Aorta (tissue), 5 donors: ENCODE measurements at places on chromosomes 3 and 15. TPM values are rescaled to one million over a fixed set of nuclear protein-coding genes. Genes with fewer than 3 reads are reported as not detected.

DNA sequence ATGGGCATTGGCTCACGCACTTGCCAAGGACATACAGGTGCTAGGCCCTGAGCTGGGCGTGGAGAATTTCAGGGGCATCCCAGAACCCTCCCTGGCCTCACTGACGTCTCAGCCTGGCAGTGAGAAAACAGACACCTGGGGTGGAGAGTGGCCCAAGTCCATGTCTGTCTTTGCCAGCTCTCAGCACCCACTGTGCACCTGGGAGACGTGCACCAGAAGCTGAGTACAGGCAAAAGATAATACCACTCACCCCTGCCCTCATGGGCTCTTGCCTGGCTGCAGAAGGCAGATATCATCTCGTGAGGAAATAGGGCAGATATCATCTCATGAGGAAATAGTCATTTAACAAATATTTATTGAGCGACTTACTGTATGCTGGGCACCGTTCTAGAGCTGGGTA, 8.0 kb downstream of the LOXL1 start:
- peak; percentile 26 for DNase-seq
- H3K27me3 ChIP-seq, result no peaks in the 10 kb centered on the region

- no peaks in the 10 kb centered on the region for H3K4me1 ChIP-seq
- H3K27me3 ChIP-seq, result no peaks in the 10 kb centered on the region
- H3K4me3 ChIP-seq, result no peak overlapping the region
- no peaks in the 10 kb centered on the region for H3K36me3 ChIP-seq
- no peak overlapping the region for H3K27ac ChIP-seq
Measured at GRCh38 chr3:77377717-77378116, 337.8 kb downstream of the ROBO2 start.

DNA sequence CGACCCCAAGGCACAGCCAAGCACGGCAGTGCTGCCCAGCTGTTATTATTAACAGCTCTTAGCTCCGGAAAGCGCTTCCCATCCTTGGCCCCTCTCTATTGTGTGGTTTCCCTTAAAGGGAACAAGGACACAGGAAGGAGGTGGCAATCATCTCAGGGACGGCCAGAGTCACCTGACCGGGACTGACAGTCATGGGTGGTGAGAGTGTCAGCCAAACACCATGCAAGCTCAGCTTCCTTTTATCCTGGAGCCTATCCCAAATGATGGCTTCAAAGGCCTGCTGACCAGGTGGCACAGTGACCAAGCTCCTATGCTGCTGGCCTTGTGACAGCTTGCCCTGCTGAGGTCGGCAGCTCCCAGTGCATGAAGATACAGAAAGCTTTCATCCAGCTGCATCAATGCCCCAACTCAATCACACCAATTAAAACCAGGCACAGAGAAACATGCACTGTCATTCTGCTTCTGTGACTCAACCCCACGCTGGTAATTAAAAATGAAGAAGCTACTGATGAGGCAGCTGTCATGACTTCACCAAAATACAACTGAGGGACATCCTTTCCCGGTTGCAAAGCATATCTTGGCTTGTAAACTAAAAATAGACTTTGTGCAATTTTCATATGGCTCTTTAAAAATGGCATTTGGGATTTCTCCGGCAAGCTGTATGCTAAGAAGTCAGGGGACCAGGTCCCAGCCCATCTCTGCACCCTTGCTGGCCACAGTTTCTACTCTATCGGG, 34.0 kb downstream of the PCSK6 start:
- H3K27ac ChIP-seq, result no peak overlapping the region
- H3K4me1 ChIP-seq, result no peaks in the 10 kb centered on the region
- no peak overlapping the region for H3K4me3 ChIP-seq
- no peak for DNase-seq
- H3K36me3 ChIP-seq, result no peaks in the 10 kb centered on the region

DNA sequence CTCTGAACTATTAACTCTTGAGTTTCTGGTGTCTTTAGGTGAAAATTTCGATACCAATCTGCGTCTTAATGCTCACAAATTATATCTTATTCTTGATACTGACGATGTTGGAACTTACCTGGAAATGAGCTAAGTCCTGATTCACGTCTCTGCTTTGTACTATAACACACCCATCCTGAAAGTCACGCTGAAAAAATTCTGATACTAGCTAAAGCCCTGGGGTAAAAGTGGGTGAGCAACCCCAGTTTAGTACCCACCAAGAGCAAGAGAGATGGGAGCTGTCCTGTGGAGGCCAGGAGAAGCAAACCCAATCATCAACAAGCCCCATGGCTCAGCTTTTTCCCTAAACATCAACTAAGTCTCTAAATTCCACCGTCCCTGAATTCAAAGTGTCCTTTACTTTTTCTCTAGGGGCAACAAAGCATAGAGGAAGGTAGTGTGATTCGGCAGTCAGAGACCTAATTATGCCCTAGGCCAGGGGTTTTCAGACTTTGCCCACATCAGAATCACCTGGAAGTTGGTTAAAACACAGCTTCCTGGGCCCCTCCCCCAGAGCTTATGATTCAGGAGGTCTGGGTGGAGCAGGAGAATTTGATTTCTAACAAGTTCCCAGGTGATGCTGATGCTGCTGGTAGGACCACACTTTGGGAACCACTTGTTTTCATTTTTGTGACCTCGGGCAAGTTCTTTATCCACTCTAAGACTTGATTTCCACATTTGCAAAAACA, 90.2 kb downstream of the OSBPL10 start:
- H3K4me3 ChIP-seq, result no peak overlapping the region
- H3K36me3 ChIP-seq, result no peaks in the 10 kb centered on the region
- no peak for DNase-seq
- no peaks in the 10 kb centered on the region for H3K27me3 ChIP-seq
- no peaks in the 10 kb centered on the region for H3K4me1 ChIP-seq
- no peak overlapping the region for H3K27ac ChIP-seq

DNA sequence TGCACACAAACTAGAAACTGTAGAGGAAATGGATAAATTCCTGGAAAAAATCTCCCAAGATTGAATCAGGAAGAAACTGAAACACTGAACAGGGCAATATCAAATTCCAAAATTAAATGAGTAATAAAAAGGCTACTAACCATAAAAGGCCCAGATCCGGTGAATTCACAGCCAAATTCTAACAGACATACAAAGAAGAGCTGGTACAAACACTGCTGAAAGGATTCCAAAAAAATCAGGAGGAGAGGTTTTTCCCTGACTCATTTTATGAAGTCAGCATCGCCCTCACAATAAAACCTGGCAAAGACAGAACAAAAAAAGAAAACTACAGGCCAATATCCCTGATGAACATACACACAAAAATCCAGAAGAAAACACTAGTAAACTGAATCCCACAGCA, 462.4 kb upstream of the THBS1 start:
- H3K27ac ChIP-seq, result no peak overlapping the region
- H3K4me1 ChIP-seq, result no peaks in the 10 kb centered on the region
- H3K4me3 ChIP-seq, result no peak overlapping the region

- no peak for DNase-seq
- no peak overlapping the region for H3K4me3 ChIP-seq
- no peaks in the 10 kb centered on the region for H3K27me3 ChIP-seq
- no peak overlapping the region for H3K27ac ChIP-seq
- H3K36me3 ChIP-seq, result no peaks in the 10 kb centered on the region
Measured at GRCh38 chr3:141740349-141740748, 2.3 kb downstream of the RNF7 start.

DNA sequence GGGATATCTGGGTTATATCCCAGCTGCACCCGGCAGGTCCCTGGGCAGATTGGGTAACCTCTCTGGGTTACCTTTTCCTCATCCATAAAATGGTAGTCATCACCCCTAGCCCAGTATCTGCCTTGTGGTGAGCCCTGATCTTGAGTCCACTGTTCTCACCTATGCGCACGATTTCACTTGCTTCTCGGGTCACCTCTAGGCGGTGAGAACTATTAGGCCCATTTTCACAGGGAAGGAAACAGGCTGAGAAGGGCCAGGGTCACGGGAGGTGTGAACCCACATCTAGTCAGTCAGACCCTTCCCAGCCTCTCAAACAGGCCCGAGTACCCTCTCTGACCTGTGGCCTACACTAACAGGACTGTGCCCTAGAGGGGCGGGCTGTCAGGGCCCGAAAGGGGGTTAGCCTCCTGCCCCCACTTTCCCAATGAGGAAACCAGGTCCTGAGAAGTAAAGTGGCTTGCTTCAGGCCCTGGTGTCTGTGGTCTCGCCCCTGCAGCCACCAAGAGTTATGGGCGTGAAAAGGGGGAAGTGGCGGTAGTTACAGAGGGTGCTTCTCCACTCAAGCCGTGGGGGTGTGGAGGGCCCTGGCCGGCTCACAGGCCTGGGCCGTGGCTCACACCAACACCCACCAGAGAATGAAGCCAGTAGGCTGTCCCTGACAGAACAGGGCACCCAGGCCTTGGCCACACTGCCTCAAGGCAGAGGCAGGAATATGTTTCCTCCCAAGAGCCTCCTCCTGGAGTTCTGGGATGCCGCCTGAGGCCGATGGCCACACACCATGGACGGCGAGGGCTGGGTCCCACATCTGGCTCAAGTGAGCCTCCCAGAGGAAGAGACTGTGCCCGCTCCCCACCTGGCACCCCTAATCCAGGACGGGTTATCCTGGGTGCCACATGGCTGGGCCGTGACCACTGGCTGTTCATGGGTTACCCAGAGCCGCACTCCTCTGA, 19.5 kb downstream of the PSTPIP1 start:
- H3K4me3 ChIP-seq, result no peak overlapping the region

DNA sequence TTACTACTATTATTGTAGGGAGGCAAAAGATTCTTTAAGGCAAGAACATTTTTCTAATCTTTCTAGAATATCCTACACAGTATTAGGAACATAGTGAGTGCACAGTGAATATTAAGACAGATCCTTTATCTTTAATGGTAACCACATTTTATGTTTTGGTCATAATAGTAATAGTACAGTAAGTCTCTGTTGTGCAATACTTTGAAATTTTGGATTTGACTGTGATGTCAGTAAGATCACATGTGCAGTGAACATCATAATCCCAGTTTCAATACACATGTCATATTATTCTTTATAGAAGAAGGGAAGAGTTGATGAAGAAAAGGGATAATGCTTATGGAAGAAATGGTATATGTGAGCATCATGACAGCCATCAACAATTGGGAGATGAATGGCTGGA, 10.7 kb downstream of the STT3B start:
- H3K27ac ChIP-seq, result no peak overlapping the region
- H3K36me3 ChIP-seq, result no peaks in the 10 kb centered on the region
- H3K4me3 ChIP-seq, result no peak overlapping the region
- no peaks in the 10 kb centered on the region for H3K27me3 ChIP-seq

DNA sequence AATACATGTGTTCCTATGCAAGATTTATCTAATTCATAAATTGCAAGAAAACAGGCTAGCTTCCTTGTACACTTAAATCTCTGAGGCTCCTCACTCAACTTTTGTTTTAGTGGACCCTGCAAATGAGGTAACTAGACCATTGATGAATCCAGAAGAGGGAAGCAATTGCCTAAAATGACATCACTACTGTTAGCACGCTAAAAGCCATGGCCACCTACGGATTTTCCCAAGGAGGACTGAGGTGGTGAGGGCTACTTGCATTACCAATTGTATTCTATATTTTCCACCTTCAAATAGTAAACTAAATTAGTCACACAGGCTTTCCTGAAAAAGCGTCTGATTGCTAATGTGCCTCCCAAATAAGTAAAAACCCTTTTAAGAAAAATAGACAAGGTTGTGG, 140.7 kb downstream of the GADL1 start:
- no peaks in the 10 kb centered on the region for H3K4me1 ChIP-seq
- H3K4me3 ChIP-seq, result no peak overlapping the region
- H3K27ac ChIP-seq, result no peak overlapping the region
- H3K27me3 ChIP-seq, result no peaks in the 10 kb centered on the region
- H3K36me3 ChIP-seq, result no peaks in the 10 kb centered on the region
- no peak for DNase-seq

- no peaks in the 10 kb centered on the region for H3K36me3 ChIP-seq
- no peaks in the 10 kb centered on the region for H3K27me3 ChIP-seq
- H3K27ac ChIP-seq, result no peak overlapping the region
Measured at GRCh38 chr3:108328821-108329486, 32.6 kb downstream of the HHLA2 start.

GRCh38 chr3:189041482-189042090, 130.2 kb upstream of the TPRG1 start:
- no peak for DNase-seq
- H3K36me3 ChIP-seq, result no peaks in the 10 kb centered on the region
- no peaks in the 10 kb centered on the region for H3K4me1 ChIP-seq
- no peak overlapping the region for H3K27ac ChIP-seq

GRCh38 chr3:28077572-28077971, 163.8 kb upstream of the CMC1 start:
- no peaks in the 10 kb centered on the region for H3K27me3 ChIP-seq
- H3K4me1 ChIP-seq, result no peaks in the 10 kb centered on the region
- no peak for DNase-seq
- H3K27ac ChIP-seq, result no peak overlapping the region
- H3K4me3 ChIP-seq, result no peak overlapping the region
- no peaks in the 10 kb centered on the region for H3K36me3 ChIP-seq

GRCh38 chr15:89184357-89184756, 37.0 kb downstream of the RLBP1 start:
- no peak overlapping the region for H3K4me3 ChIP-seq
- H3K36me3 ChIP-seq, result peaks cover 16% of the 10 kb centered on the region
- no peak overlapping the region for H3K27ac ChIP-seq
- no peaks in the 10 kb centered on the region for H3K4me1 ChIP-seq
- H3K27me3 ChIP-seq, result no peaks in the 10 kb centered on the region
- no peak for DNase-seq

- no peak overlapping the region for H3K4me3 ChIP-seq
- DNase-seq, result no peak
- H3K27ac ChIP-seq, result no peak overlapping the region
Measured at GRCh38 chr3:189212681-189213080, 40.9 kb downstream of the TPRG1 start.

DNA sequence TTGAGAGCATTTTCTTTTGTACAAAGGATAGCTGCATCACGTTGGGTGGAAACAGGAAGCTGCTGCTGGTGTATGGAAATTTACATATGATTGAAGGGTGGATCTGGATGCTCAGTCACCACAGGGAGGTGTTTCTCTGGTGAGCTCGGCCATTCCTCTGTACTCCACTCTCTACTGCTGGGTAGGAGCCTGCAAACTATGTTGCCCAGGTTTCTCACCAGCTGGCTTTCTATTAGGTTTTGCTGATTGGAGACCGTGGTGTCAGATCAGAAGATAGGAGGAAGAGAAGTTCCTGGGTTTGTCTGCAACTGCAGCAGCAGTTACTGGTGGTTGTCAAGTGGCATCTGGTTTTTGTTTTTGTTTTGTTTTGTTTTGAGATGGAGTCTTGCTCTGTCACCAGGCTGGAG, 61.7 kb downstream of the TAMM41 start:
- H3K27me3 ChIP-seq, result no peaks in the 10 kb centered on the region
- H3K36me3 ChIP-seq, result no peaks in the 10 kb centered on the region
- no peak overlapping the region for H3K4me3 ChIP-seq
- no peak for DNase-seq

- peak within 1 kb of the TSS; percentile 85 for H3K4me3 ChIP-seq
- H3K27me3 ChIP-seq, result no peaks in the 10 kb centered on the region
- H3K36me3 ChIP-seq, result no peaks in the 10 kb centered on the region
- no peak within 1 kb of the TSS for H3K27ac ChIP-seq
Measured at GRCh38 chr15:100918690-100919480, at the start of gene LRRK1. TSS of gene LRRK1 (plus strand) at chr15:100919357. CDS start at chr15:100924633, 5,276 bp downstream.

TAGLN3 gene
- total RNA-seq, result not detected

ARHGEF26 gene
- total RNA-seq, result 26.9 TPM

FAH gene
- total RNA-seq, result 19.3 TPM

CIP2A gene
- 2.8 TPM for total RNA-seq

ASB14 gene
- not detected for total RNA-seq

GOLGA8J gene
- total RNA-seq, result not detected

TMC3 gene
- total RNA-seq, result not detected
